ENCODE measurements at places on chromosomes 7 and 10. TPM values are rescaled to one million over a fixed set of nuclear protein-coding genes. Genes with fewer than 3 reads are reported as not detected.

- no peak for DNase-seq
Observed at GRCh38 chr10:124962421-124962820, 20.5 kb downstream of the ZRANB1 start.

GRCh38 chr7:119270045-119270464 lies 1002.9 kb upstream of the KCND2 start:
- DNase-seq, result peak; percentile 50

DNA sequence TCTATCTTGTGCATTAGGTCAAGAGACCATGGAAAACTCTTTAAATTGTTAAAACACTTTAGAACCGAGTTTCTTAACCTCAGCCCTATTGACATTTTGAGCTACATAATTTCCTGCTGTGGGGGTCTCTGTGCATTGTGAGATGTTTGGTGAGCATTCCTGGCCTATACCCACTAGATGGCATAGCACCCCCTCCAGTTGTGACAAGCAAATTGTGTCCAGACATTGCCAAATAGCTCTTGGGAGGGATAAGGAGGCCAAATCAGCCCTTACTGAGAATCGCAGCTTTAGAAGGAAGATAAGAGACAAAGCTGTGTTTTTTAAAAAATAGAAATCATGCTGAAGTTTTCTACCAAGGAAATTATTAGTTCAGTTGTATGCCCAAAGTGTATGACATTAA lies 1158.5 kb upstream of the C7orf33 start:
- no peak for DNase-seq

Gene POLL
- 17.4 TPM for total RNA-seq

Gene DPY19L1
- 24.5 TPM for total RNA-seq

Measured in Right ventricle myocardium inferior (tissue), 1 donor.